Astrocyte of the cerebellum (primary cell): ENCODE measurements at places on chromosomes 5 and 9.

DNA sequence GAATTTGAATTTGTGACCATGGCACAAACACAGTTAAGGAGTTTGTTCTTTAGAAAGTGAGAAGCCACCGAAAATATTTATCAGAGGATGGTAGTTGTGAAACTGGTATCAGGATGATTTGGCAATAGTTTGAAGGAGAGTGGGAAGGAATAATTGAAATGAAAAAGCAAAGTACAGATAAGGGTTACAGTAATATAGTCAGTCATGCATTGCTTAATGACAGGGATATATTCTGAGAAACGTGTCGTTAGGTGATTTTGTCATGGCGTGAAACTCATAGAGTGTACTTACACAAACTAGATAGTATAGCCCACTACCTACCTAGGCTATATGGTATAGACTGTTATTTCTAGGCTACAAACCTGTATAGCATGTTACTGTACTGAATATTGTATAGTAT is 84.2 kb downstream of the GPBP1 start:
- no peak for DNase-seq

- no peak for DNase-seq
Measured at GRCh38 chr5:120330558-120330957, 133.5 kb upstream of the PRR16 start.

GRCh38 chr9:121498487-121499176 is 1.0 kb downstream of the GGTA1 start:
- no peak for DNase-seq

DNA sequence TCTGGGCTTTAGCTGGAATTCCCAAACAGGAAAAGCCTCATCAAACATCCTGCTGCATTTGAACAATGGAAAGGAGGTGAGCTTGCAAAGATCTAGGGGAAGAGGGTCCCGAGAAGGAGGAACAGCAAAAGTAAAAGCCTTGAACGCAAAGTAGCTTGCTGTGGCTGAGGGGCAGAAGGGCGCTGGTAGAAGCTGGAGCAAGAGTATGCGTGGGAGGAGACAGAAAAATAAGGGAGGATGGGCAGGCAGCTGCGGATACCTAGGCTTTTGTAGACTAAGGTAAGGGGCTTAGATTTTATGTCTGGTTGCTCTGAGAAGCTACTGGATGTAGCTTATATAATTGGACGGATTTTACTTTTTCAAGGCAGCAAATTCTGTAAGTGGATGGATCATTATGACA is 21.9 kb upstream of the TGFBR1 start:
- no peak for DNase-seq

DNA sequence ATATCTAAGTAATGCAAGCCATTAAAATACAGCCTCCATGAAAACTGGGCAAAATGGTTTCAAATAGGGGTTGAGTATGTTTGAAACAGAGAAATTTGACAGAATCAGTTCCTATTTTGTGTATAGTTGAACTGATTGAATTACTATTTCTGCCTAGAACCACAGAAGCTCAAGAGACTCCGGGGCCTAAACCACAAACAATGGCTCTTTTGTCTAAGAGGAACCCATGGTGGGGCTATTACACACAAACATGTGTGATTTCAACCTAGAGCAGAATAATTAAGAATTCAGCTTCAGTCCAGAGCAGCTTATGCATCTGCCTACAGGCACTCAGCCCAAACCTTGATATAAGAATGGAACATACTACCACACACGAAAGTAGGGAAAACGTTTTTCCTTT is 171.2 kb upstream of the MPDZ start:
- DNase-seq, result peak; percentile 68

DNA sequence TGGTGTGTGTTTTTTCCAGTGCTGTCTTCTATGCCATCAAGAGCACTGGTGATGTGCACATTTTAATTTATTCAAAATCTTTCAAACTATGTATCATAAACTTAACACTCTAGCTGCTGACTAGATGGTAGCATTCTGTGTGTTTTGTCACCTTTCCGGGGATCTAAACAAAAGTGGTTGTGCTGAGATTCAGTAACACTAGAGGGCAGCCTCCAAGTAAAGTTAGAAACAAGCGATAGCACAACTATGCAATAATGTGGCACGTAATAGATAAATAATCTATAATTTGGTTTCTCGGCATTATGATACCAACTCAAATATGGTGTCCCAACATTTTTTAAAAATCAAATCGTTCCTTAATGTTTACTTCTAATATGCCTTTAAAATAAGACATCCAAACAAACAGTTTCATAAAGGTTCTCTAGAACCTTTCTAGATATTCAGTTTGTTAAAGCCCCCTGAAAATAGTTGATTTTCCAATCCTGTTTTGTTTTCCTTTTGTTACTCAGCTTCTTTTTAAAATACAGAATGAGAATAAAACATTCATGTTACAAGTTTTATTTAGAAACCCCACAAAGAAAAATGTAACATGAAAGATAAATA is 16.9 kb downstream of the SEMA6A start:
- no peak for DNase-seq

- no peak for DNase-seq
Measured at GRCh38 chr5:169071-169727, 22.1 kb upstream of the LRRC14B start.

GRCh38 chr9:132299221-132299620 is 55.6 kb downstream of the SETX start:
- DNase-seq, result no peak

GRCh38 chr5:107968998-107969397 is 298.3 kb upstream of the EFNA5 start:
- no peak for DNase-seq

DNA sequence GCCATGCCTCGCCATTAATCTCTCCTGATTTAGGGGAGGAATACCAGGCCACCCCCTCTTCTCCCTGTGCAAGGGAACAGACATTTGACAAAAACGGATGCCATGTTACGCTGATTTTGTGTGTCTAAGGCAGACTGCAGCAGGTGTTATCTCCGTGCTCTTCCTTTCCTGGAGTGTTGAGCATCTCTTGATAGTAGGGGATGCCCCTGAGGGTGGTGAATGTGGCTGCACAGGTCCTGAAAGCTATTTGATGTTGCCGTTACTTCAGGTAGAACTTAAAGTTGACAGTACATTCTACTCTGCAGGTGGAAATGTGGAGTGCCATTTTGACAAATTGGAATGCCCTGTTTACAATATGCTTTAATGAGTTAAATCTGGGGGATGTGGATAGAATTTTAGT is 21.5 kb downstream of the TENT4A start:
- DNase-seq, result no peak

DNA sequence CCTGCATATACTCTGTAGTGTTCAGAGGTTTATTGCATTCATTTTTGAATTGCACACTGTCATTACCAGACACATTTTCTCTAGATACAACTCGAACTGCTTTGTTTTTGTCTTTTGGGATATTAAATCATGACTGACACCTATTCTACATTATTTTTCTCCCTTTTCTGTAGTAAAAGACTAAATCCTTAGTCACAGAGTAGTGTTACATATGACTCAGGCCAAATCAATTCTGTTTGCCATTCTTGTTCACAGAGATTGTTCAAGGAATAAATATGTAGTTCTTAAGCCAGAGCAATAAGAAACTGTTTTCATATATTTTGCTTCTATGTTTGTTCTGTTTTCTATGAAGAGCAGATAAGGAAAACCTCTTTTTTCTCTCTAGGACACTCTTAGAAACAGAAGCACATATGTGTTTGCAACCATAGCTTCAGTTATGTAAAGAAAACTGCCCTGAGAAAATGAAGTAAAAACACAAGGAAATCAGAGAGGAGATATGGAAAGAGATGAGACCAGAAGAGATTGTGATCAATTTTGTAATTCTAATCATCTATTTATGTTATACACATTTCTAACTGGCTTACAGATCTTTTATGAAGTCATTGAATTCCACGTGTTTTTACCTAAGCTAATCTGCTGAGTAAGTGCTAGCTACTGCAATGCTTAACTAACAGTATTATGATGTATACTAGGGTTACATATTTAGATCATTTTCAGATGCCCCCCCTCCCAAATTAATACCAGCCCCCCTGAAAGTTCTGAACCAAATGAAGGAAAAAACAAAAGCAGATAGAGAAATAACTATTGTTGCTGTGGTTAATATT is 1995.6 kb upstream of the CDH6 start:
- DNase-seq, result no peak

DNA sequence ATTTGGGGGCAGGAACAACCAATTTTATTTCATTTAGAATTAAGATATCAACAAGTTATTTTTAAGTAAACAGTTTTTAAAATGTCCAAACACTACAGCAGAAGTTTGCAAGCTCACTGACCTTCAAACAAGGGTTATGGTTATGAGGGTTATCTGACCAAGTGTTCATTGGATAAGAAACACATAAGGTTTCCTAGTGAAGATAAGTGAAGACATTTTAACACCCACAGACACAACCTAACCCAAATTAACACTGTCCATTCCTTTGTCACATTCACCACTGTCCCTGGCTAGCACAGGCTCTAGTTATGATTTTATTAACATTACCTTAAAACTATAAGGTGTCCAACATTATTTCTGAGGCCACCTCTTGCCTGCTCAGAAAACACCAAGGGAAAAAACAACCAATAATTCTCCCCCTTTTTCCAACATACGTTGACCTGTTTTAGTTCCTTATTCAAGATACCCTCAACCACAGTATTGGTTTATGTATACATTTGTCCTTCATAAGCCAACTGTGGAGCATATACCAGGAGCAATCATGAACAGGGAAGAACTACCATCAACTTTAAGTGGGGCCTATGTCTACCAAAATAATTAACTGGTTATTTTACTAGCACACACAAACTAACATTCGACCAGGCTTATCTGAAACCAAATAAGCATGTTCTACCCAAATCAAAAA is 4.0 kb downstream of the ETF1 start:
- DNase-seq, result no peak

GRCh38 chr9:128505414-128505765 is 871 bp downstream of the GLE1 start:
- DNase-seq, result no peak

DNA sequence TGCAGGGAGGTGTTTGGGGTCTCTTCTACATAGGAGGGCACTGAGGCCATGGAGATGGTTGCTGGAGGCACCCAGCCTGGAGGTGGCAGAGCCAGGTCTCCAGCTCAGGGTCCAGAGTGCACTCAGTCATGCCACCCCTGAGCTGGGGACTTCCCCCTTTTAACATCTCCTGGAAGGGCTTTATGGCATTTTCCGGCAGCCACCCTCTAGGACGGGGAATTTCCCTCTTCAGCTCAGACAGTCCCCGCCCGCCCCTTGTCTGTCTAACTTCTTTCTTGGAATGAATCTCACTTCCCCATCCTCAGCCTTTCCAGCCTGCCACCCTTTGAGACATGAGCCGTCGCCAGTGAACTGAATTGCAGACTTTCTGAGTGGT is 49.9 kb downstream of the COL15A1 start:
- no peak for DNase-seq

GRCh38 chr5:58240322-58240721 is 219.6 kb downstream of the PLK2 start:
- DNase-seq, result no peak

DNA sequence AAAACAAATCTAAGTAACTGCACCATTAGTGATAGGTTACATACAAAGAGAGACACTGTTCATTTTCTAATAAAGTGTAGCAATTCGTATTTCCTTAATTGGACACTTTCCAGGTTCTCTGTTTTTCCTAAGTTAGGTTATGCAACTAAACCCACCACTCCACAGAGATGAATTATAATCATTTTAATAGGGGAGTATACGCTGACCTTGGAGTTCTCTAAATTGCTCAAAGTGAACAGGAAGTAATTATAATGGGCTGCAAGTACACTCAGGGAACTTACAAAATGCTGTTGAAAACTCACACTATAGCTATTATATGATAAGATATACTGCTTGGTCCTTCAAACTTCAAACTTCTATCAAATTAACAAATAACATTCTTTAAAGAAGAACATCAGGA is 18.2 kb upstream of the ADCY2 start:
- no peak for DNase-seq

GRCh38 chr9:1100945-1101344 is 50.8 kb downstream of the DMRT2 start:
- DNase-seq, result no peak

- no peak for DNase-seq
Measured at GRCh38 chr9:137412431-137412830, 10.5 kb downstream of the EXD3 start.

DNA sequence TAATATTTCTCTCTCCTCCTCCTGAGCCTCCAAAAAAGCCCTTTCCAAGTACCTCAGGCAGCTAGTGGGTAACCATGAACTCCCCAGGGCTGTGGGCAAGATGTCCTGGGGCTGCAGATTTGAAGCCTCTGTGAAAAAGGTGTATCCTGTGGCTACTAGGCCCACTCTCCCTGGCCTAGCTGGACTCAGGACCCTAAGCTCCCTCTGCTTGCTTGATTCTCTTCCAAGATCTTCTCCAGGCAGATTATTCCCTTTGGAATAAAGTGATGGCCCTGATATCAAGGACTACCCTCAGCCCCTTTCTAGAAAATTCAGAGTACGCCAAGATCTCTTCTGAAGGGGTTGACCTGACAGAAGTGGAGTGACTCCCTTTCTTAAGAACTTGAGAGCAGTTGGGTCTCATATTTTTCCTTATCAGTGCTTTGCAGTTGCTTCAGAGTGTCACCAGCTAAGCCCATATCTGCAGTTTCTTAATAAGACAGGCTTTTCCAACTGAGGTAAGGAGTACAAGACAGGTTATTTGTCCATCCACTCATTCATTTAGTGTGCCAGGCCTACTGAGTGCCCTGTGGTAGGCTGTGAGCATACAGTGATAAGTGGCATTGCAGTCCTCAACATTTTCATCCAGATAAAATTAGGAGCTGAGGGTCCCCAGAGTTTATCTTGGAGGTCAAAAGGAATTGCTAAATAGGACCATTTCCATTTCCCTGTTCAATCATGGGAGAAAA is 42.5 kb downstream of the CYSTM1 start:
- DNase-seq, result no peak

DNA sequence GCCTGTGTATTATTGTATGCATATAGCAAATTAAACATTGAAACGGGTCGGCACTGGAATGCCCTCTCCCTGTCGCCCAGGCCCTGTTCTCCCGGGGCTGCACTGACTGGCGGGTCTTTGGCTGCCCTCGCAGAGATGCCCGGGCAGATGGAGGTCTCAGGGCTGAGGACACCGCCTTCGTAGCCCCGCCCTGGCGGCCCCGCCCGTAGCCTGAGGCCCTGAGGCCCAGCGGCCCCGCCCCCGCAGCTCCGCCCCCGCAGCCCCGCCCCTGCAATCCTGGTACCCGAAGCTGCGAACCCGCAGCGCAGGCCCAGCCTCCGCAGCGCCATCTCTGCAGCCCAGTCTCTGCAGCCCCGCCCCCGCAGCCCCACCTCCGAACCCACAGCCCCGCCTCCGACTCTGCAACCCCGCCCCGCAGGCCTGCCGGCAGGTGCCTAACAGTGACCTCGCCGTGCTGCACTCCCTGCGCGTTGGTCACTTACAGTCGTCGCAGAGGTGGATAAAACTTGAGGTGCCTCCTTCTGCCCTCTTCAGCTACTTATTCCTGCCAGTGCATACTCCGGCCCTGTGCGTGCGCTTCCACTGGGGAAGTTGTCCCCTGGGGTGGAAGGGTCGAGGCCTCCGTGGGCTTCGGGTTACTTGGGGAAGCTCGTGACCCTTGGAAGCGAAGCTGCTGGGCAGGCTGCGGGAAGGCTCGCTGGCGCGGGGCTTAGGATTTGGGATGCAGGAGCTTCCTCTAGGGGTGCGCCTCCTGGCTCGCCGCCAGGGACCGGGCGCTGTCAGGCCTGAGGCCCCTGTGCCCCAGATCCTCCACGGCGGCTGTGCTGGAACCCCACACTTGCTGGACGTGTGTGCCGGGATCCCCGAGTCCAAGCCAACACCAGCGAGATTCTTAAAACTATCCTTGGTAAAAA is 72.3 kb downstream of the ICE1 start:
- no peak for DNase-seq
